ENCODE measurements at places on chromosomes 13 and 19.

GRCh38 chr19:42989851-42990250, 36.4 kb downstream of the PSG11 start:
- no peak for DNase-seq

- DNase-seq, result no peak
Observed at GRCh38 chr13:77329911-77330584, 3.2 kb upstream of the MYCBP2 start.

- DNase-seq, result no peak
Observed at GRCh38 chr13:29810898-29811297, 39.5 kb downstream of the UBL3 start.

- no peak for DNase-seq
Observed at GRCh38 chr13:73913751-73914518, 220.3 kb downstream of the KLF12 start.

- no peak for DNase-seq
Observed at GRCh38 chr19:28960986-28961705, 251.8 kb downstream of the UQCRFS1 start.

- DNase-seq, result no peak
Observed at GRCh38 chr19:4094291-4094690, 27.6 kb upstream of the ZBTB7A start.

DNA sequence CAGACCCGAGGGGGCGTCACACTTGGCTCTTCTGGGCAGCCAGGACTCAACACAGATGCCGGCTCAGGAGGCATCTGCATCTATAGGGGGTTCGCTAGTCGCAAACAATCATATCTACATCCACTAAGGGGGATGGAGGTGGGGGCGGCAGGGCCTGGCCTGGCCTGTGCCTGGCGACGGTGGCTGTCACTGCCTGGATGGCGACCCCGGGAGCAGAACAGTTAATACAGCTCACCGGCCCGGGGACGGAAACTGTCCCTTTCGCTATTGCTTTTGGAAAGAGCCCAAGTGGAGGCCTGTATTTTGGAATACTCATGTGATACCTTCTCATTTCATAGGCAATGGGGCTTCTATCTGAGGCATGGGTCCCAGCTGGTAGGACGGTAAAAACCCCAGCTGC, 17.7 kb downstream of the SGTA start:
- no peak for DNase-seq

GRCh38 chr13:113627136-113627535, 30.9 kb downstream of the ATP4B start:
- DNase-seq, result no peak

GRCh38 chr19:1220477-1220930, 14.9 kb downstream of the STK11 start:
- DNase-seq, result no peak

Measured in T-helper 9 cell (primary cell).